ENCODE measurements at places on chromosomes 4 and X.

DNA sequence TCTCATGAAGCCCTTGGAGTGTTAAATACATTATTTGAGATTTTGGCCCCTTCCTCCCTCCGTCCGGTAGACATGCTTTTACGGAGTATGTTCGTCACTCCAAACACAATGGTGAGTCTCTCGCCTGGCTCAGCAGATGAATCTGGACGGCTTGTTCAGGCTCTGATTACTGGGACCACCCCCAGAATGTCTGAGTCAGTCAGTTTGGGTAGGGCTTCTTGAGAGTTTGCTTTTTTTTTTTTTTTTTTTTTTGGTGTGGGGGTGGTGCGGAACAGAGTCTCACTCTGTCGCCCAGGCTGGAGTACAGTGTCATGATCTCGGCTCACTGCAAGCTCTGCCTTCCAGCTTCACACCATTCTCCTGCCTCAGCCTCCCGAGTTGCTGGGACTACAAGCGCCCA lies 62.4 kb upstream of the MSANTD1 start:
- DNase-seq, result no peak

DNA sequence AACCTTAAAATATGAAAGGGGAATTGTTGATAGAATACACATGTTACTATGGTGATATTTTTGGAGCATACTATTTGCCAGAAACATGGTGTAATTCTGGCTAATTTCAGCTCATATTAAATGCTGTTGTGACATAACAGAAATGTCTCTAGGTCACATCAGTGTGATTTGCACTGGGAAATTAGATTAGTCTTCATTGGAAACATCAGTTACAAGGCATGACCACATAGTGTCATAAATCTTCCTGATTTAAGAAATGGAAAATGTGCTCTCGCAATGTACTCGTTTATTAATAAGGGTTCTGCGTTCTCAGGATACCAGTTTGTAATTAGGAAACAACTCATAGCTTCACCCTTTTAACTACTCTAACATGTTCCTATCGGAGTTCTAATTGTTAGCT lies 72.9 kb upstream of the GYPA start:
- DNase-seq, result no peak

GRCh38 chr4:42436928-42437565 lies 39.8 kb downstream of the SHISA3 start:
- no peak for DNase-seq

GRCh38 chr4:52010986-52011385 lies 9.2 kb downstream of the LRRC66 start:
- no peak for DNase-seq

GRCh38 chrX:94524867-94525266 lies 850.9 kb downstream of the FAM133A start:
- DNase-seq, result no peak

DNA sequence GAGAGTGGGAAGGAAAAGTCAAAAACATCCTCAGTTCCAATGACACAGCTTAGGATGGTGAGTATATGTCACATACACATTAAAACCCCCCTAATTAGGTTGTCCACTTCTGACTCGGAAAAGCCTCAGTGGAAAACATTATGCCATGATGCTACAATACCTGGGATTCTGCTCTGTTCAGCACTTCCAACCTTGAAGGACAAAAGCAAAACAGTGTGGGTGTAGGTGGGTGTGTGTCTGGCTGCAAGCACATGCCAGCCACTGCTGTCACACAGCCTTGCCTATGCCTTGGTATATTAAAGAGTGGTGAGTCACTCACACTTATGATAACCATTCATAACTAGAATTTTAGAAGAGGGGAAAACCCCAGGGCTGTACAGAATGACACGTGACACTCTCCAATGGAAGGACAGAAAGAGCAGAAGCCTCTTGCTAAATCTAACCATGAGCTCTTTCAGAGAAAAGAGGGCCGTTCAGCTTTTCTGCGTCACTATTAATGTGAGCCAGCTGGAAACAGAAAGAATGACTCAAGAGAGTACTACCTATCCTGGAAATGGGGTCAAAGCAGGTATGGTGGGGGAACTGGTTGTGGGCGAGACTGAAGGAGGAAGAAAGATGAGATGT lies 159.6 kb downstream of the TET2 start:
- DNase-seq, result no peak

DNA sequence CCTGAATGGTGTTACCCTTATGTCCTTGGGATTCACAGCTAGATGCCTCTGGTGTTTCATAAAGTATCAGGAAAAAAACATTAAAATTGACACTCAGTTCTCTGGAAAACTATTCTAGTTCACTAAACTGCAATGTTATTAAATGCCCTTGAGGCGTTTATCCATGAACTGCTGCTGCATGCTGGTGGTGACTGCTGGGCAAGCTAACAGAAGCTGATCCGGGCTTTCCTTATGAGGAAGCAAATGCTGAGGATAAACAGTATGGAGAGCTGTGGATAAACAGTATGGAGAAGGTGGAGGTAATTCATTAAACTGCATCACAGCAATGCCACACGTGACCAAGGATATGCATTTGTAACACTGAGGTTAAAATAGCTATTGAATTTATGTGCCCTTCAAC lies 227.0 kb downstream of the NR3C2 start:
- DNase-seq, result no peak

- DNase-seq, result no peak
Observed at GRCh38 chr4:86999136-86999643, 64.4 kb downstream of the AFF1 start.

DNA sequence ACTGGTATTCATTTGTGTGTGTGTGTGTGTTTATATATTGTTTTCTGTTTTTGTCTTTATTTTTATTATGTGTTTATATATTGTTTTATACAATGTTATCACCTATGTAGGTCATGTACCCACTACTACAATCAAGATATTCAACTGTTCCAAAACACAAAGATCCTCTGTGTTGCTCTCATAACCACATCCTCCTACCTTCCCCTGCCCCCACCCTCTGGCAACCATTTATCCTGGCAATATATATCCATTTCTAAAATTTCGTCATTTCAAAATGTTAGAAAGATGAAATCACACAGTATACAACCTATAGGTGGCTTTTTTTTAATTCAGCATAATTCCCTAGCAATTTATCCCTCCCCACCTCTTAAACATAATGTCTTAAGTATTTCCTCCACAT lies 18.8 kb upstream of the RPL34 start:
- no peak for DNase-seq

GRCh38 chr4:85886665-85887064 lies 411.7 kb downstream of the ARHGAP24 start:
- DNase-seq, result no peak

DNA sequence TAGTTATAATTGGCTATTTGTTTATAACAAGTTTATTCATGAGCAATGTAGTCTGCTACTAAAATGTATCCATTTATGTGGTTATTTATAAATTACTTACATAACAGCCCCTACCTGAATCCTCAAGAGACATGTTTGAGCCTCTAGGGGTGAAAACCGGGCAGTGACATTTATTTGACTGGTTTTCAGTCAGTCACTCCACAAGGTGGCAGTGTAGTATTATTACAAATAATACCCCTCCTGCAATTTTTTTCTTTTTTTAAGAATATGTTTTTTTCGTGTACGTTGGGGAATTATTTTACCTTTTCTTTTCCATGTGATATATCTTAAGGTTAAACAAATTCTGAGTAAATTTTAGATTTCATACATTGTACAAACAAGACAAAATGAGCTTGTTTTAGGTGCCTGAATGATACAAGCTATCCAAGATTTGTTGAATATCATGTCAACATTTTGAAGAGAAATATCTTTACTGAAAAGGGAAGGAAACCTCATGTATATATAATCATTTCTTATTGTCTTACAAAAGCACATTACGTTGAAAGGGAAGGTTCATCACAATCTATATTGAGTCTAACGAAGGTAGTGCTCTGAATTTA lies 598.7 kb upstream of the TECRL start:
- no peak for DNase-seq

DNA sequence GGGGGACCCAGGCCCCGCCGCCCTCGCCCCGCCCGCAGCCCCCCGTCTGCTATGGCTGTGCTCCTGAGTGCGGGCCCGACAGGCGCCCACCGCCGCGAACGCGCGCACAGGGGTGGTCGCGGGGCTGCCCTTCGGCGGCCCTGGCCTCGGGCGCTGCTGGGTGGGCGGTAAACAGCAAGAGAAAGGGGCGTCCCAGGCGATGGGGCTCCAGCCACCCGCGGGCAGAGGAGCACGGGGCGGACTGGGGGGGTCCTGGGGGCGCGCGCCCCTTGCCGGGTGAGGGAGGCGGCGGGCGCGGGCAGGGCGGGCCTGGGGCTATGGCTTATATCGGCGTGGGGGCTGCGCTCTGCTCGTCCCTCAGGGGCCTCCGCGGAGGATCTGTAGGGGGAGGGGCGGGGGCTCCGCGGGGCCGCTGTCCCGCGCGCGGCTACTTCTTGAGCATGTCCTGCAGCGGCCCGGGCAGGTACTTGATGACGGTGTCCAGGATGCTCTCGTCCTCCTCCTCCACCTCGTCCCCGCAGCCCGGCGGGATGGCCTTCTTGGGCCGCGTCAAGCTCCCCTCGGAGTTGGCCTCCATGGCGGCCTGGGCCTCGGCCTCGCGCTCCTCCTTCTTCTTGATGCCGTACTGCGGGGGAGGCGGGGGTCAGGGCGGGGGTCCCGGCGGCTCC lies 39.7 kb downstream of the CPLX1 start:
- DNase-seq, result no peak

DNA sequence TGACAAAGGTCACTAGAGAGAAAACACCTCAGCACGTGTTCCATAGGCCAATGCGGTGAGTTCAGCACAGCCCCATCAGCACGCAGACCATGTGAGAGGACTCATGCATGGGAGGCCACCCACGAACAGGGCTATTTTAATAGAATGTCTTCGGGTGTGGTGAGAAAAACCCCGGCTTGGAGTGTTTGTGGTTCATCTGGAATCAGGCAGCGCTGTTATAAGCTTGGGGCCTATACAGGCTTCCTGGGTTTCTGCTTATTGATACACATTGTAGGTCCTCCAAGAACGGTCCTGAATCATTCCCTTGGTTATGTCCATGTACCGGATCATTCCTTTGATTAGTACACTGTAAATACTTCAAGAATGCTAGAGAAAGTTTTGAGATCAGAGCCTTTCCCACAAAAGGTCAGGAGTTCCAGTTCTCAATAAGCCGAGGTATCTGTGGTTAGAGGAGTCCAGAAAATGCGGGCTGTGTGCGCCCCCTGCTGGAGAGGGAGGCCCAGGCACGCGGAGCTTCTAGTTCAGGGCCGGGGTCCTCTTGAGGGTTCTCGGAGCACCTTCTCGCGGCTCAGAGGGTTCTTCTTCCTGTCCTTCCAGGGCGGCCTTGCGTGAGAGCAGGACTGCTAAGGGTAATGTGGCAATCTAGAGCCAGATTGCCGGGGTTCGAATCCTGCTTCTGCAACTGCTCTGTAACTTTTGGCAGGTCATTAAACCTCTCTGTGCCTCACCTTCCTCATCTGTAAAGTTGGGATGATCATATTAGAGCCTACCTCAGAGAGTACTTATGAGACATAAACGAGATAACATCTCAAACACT lies 51.8 kb downstream of the TLR10 start:
- peak; percentile 73 for DNase-seq

- no peak for DNase-seq
Observed at GRCh38 chr4:177161781-177162180, 147.9 kb upstream of the NEIL3 start.

DNA sequence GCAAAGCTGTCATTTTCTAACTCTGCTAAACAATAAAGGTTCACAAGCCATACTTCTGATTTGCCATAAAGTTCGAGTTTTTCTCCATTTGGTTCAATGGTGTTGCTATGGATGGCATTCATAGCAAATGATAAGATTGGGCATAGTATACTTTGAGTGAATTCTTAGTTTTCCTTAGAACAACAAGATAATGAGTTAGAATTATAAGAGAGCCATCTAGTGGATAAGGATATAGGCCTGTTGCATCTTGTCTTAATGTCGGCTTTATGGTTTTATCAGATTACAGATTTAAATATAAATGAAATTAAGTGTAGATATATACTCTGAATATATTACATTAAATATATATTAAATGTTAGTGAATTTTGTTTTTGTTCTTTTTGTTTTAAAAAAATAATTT lies 644.6 kb downstream of the IL1RAPL1 start:
- no peak for DNase-seq

- DNase-seq, result peak; percentile 4
Observed at GRCh38 chr4:7515390-7515902, 80.7 kb upstream of the PSAPL1 start.

DNA sequence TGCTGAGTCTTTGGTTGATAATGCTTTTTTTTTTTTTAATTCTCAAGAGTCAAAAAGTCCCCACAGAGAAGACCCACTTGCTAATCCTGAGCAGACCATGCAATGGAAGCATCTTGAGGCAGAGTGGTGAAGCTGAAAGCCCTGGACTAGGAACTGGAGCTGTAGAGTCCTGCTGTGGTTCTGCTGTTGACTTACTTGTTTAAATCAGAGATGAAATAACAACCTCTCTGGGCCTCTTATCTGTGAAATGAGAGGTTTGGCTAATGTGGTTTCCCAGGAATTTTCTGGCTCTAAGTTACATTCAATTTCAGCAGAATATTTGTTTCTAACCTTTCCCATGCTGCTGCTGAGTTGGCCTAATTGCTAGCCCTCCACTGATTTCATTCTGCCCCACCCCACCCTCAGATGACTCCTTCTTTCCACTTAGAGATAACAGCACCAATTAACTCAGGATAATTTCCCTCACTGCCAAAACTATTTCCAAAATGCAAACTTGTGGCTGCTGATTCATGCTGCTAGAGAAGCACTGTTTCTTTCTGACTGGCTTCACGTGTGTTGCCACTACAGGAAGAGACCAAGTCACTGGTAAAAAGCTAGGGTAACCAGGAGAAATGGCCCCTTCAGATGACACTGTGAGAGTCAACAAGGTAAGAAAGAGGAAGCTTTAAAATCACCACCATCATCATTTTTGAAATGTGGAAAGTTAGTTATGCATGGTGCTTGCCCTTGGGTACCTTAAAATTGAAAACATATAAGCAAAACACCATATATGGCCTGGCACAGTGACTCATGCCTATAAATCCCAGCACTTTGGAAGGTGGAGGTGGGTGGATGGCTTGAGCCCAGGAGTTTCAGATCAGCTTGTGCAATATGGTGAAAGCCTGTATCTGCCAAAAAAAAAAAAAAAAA lies 326.4 kb downstream of the DCHS2 start:
- peak; percentile 65 for DNase-seq

GRCh38 chr4:23818097-23818885 lies 71.6 kb downstream of the PPARGC1A start:
- no peak for DNase-seq

GRCh38 chr4:103099691-103100392 lies at the start of gene BDH2:
Gene BDH2, minus strand, starts transcription at chr4:103099834. Its CDS starts 3,580 bp downstream, at chr4:103096254.
- DNase-seq, result peak; percentile 97

DNA sequence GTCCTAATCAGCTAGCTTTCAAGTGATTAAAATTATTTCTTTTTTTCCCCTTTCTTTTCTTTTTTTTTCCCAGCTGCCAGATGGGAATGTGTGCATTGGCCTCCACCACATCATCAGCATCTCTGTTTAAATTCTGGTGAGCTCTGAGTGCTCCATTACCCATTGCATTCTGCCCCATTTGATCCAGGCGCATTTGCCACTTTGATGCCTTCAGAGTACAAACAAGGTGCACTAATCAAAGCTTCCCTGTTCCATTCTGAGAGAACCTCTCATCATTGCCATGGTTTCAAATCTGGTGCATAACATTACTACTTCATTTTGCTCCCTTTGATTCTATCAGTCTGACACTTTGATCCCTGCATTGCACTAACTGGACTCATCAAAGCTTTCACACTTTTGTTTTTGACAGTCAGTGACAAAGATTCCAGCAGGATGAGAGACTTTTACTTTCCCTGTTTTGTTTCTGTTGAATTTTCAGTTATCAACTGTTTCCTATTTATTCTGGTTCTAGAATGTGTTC lies 238.8 kb upstream of the PCDH10 start:
- DNase-seq, result no peak
